Substantia nigra (tissue), 51 donors: ENCODE measurements at places on chromosomes 12 and 14.

DNA sequence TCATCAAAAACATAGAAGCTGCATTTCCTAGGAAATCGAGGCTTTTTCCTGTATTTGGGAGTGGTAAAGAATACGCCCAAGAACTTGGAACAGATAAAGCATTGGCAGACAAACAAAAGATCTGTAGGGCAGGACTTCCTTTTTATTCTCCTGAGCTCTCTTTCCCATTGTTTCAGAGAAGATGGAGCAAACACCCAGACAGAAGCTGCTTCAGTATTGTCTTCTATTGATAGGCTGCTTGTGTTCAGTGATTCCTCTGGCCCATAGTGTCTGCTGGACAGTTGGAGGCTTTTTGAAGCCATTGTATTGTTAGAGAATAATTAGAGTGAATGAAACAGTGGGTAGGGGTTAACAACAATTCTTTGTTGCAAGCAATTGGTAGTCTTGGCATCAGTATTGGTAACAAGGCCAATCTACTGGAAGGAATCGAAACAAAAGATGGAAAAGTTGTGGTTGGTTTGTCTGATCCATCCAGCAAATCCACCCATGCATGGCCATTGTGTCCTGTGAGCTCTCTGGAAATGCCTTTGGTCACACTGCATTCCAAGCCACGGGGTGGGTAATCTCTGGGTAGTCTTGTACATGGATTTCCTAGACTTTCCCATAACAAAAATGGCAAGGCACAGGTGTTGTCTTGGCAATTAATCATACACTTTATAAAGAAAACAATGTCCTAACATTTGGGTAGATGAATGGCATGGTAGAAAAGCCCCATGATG lies 424.8 kb downstream of the RAD51B start:
- DNase-seq: no peak

GRCh38 chr12:121799842-121800693 lies 3.7 kb upstream of the SETD1B start:
- DNase-seq: peak; percentile 47

- no peak for DNase-seq
These were observed 24.6 kb downstream of the TTC9 start for GRCh38 chr14:70666361-70666686.

- DNase-seq: no peak
These were observed 252.8 kb downstream of the TMEM117 start for GRCh38 chr12:44088647-44089046.

GRCh38 chr12:4471256-4471655 lies 25.6 kb upstream of the FGF6 start:
- no peak for DNase-seq

DNA sequence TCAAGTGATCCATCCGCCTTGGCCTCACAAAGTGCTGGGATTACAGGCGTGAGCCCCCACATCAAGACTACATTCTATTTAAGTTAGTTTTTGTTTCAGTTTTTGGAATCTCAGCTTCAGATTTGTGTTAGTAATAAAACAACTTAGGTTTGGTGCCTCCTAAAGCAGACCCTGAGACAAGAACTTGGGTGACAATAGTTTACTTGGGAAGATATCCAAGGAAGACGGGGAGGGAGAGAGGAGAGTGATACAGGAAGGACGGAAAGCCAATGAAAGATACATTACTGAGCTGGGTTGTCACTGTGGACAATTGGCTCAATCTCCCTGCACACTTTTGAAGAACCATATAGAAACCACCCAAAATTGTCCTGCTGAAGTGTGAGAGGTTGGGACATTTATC lies 22.6 kb upstream of the PTGR2 start:
- no peak for DNase-seq

DNA sequence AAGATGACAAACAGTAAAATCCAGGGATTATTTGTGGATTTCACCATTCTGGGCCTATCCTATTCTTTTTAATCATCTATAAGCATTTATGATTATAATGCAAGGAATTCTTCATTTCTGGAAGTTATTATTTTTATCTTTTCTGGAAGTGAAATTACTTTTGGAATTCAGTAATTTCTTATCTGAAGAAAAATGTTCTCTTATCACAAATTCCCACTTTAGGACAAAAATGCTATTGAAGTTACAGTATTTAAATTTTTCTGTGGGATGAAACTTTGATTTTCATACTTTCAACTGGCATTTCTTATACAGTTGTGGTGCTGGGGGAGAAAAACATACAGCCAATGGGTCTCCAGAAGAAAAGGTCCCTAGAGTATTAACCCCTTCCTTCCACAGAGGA lies 96.0 kb downstream of the CAND1 start:
- DNase-seq: no peak

- DNase-seq: no peak
These were observed 76.7 kb downstream of the TMEM121 start for GRCh38 chr14:105602799-105603793.

DNA sequence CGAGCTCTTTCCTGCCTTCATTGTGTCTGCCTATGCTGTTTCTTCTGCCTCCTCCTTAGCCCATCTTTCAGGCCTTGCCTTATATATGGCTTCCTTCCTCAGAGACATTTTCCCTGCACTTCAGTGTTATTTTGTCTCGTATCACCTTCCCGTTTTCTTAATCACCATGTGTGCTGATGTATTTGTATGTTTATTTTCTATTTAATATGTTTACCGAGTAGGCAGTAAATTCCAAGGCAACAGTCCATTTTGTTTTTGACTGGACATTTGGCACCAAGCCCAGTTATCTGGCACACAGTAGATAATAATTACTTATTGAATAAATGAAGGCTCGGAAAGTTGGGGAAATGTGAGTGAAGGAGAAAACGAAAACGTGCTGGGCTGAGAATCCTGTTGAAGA lies 4.6 kb upstream of the POU6F1 start:
- DNase-seq: no peak

- no peak for DNase-seq
These were observed 17.1 kb upstream of the HSP90B1 start for GRCh38 chr12:103913100-103913499.

GRCh38 chr14:103064978-103065377 lies 7.6 kb upstream of the CDC42BPB start:
- no peak for DNase-seq

DNA sequence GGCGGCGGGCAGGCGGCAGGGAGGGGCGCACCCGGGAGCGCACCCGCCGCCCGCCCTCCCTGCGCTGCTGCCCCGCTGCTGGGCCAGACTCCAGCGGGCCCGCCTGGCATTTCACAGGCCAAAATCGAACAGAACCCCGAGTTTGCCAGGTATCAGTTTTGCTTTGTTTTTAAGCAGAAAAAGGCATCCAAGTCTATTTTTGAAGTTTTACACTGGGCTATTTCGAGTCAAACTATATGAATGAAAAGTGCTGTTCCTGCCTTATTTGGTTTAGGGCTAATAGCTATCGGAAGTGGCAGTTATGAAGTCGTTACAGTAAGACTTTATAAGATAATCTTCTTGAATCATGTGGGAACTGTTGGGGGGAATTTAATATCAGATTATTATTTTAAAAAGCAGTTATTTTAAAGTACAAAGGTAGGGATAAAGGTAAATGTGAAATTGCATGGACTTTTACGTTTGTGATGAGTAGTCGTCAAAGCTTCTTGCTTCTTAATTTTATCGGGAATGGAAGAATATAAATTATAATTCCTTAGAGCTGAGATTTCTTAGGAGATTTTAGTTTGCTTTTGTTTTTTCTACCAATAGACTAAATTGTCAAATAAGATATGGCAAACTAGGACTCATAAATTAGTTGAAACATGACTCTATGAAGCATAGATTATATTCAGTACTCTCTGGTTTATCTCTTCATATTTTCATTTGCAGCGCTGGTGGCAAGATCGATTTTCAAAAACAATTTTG lies 1.1 kb downstream of the MSRB3 start:
- DNase-seq: no peak
